ENCODE measurements at places on chromosomes 1 and 21. TPM values are rescaled to one million over a fixed set of nuclear protein-coding genes. Genes with fewer than 3 reads are reported as not detected.

CFAP107 gene
- not detected for total RNA-seq

MXRA8 gene
- 41.9 TPM for total RNA-seq

ECE1 gene
- total RNA-seq = 131 TPM

FAM89A gene
- 11.3 TPM for total RNA-seq

ARHGAP30 gene
- 12.1 TPM for total RNA-seq

OR2M3 gene
- not detected for total RNA-seq

LCE3E gene
- total RNA-seq = not detected

TRIM46 gene
- total RNA-seq = 1.6 TPM

FMO1 gene
- 0.18 TPM for total RNA-seq

NBPF6 gene
- not detected for total RNA-seq

THEM5 gene
- not detected for total RNA-seq

TACSTD2 gene
- total RNA-seq = 549 TPM

CCDC30 gene
- total RNA-seq = 8.9 TPM

OR2T2 gene
- total RNA-seq = not detected

MR1 gene
- total RNA-seq = 54.4 TPM

RAVER2 gene
- total RNA-seq = 11.5 TPM

STUM gene
- total RNA-seq = 2.8 TPM

GIPC2 gene
- total RNA-seq = 3.1 TPM

SV2A gene
- 5.5 TPM for total RNA-seq

GRCh38 chr1:203065191-203065590 is 20.6 kb downstream of the MYOG start:
- no peak for DNase-seq

DNA sequence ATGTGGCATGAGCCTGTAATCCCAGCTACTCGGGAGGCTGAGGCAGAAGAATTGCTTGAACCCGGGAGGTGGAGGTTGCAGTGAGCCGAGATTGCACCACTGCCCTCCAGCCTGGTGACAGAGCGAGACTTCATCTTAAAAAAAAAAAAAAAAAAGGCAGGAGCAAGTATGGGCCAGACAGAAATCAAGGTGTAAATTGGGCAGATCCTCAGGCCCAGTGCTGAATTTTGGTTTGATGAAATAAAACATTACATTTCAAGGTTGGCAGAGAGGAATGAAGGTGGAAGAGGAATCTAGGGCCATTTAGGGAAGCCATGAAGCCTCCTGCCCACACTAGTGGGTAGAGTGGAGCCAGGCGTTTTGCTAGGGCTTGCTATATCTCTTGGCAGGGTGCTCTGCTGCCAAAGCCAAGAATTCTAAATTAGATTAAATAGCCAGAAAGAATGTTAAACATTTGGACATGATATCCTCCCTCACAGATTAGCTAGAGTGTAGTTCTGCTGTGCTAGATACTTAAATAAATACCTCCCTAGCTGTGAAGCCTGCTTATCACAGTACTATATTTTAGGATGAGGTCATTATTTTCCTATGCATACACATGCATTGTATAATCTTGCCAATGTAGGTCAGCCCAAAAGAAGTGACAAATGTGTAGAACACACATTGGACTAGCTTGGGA is 16.6 kb upstream of the LGALS8 start:
- no peak for DNase-seq

- no peak for DNase-seq
Measured at GRCh38 chr1:43052786-43053439, 94.2 kb upstream of the SLC2A1 start.

GRCh38 chr21:42358261-42358660 is 7.5 kb upstream of the TFF2 start:
- no peak for DNase-seq

DNA sequence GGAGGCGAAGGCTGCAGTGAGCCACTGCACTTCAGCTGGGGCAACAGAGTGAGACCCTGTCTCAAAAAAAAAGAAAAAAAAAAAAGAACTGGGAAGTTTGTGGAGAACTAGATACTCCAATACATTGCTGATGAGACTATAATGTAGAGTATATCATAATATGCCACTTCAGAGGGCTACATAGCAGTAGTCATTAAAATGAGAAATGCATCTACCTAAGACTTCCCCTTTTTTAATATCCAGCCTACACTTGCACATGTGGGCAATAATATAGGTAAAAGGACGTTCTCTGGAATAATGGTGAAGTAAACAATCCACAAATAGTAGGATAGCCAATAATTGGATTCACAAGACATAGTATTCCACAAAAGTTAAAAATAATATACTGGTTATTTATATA is 311.0 kb downstream of the HLX start:
- DNase-seq = no peak

DNA sequence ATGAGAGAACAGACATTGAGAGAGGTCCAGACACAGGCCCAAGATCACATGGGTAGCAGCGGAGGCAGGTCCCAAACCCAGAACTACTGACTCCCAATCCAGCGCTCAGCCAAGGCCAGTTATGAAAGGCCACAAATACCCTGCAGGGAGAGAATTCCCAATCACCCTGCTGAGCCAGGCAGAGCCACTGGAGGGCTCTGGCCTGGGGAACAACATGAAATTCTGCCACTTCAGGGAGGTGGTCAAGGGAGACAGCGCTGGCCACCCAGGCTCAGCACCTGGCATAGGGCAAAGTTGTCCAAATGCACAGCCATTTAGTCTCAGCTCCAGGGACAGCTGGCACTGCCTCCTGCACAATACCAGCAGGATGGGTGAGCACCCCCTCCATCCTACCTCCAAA is 27.5 kb downstream of the SLC9A1 start:
- DNase-seq = no peak

- no peak for DNase-seq
Measured at GRCh38 chr1:166738140-166738539, 101.1 kb upstream of the POGK start.

DNA sequence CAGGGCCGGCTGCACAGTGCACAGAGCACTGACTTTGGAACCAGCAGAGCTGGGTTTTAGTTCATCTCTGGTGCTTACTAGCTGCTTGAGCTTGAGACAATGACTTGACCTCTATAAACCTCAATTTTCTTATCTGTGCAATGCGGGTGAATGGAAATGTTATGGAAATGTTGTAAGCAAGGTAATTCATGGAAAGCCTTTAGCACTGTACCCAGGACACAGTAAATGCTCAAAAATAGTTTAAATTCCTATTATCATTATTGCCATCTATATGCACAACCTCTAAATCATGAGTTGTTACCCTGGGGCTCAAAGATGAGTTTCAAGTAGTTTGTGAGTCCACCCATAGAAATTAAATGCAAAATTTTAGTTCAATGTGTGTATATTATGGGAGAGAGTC is 99.5 kb downstream of the CSMD2 start:
- DNase-seq = no peak

- peak; percentile 73 for DNase-seq
Measured at GRCh38 chr1:156608036-156608674, 6.9 kb upstream of the GPATCH4 start.

- no peak for DNase-seq
Measured at GRCh38 chr21:45228171-45228641, 59.5 kb downstream of the POFUT2 start.

GRCh38 chr21:25561668-25562641 is 45.3 kb downstream of the MRPL39 start:
- DNase-seq = peak; percentile 65

DNA sequence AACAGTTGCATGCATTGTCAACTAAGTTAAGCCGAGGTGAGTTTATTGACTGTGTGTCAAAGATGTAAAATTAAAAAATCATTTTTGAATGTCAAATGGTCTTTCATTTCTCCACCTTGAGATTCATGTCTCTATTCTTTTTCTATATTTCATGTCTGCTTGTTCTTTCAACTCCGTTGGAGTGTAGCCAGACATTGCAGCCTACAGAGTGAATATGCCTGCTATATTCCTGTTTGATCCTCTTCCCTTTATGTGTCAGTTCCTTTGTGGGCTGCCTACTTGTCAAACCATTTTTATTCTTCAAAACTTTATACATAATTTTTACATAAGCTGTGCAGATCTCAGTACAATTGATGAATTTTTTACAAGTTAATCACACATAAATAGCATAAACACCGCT is 1325.8 kb upstream of the PRMT6 start:
- no peak for DNase-seq

DNA sequence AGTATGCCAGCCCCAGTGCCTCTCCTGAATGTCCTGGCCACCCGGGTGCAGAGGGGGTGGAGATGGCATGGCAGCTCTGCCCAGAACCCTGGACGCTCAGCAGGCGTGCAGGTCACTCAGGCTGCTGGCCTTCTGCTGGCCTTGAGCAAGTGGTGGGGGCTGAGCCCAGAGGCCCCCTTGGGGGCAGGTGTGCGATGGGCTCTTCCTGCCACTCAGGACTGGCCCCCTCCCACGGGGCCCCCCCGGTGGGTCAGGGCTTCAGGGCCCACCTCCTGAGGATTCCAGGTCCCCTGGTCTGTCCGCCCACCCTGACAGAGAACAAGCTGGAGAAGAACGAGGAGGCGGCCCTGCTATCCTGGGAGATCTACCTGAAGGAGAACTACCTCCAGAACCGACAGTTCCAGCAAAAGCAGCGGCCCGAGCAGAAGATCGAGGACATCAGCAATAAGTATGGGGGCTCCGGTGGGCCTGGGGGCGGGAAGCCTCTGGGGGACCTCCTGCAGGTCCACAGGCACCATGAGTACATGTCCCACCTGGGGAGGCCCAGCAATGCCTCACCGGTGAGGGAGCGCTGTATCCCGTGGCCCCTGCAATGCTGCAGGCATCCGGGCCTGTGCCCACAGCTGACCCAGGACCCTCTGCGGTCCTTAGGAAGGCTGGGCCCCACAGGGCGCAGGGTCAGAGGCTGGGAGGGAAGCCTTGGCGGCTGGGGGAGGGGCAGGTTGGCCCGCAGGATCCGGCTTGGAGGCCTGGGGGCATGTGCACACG is 37.0 kb upstream of the LRRC3 start:
- peak; percentile 34 for DNase-seq

- DNase-seq = no peak
Measured at GRCh38 chr1:173914366-173914871, 2.7 kb downstream of the SERPINC1 start.

GRCh38 chr1:197319631-197320030 is 51.6 kb downstream of the CRB1 start:
- DNase-seq = no peak

DNA sequence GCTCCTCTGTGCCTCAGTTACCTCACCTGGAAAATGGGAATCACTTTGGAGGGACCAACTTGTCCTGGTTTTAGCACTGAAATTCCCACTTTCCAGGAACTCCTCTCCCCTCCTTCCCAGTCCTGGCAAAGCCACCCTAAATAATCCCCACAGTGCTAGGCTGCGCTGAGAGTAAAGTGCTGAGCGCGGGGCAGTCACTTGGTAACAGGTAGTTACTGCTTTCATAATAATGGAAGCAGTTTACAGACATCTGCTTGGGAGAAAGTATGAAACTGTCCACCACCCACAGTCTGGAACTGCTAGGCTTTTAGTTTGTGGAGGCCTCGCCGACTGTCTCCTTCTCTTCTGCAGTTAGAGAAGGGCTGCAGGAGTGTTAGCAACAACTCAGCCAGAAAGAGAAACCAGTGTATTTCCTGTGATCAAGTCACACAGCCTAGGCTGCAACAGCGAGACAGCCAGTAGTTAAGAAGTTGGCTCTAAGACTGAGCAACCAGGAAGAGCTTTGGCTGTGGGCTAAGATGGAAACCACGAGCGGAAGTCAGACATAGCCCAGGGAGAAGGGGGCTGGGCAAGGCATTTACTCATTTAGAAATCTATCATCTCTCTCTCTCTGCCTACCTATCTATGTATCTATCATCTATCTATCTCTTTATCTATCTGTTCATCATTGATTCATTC is 30.8 kb upstream of the ABCG1 start:
- DNase-seq = peak; percentile 49

GRCh38 chr1:160186246-160186645 is 4.1 kb upstream of the CASQ1 start:
- no peak for DNase-seq

- no peak for DNase-seq
Measured at GRCh38 chr1:98965394-98965793, 39.3 kb downstream of the PLPPR5 start.

GRCh38 chr1:229310833-229311232 is 32.0 kb downstream of the CCSAP start:
- no peak for DNase-seq

DNA sequence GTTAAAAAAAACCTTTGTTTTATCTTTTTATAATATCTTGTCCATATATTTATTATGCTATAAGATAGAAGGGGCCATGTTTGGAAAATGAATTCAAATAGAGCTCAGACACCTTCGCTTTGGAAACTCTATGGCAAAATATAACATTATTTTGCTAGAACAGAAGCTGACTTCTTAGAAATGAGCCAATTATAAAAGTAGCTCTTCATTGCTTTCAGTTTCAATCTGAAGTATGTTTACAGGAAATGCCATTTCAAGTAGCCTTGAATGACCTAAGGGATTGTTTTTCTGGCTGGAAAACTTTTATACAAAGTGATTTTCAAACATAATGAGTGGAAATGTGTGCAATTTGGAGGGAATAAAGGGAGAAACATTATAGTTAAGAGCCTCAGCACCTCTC is 37.8 kb upstream of the GBP5 start:
- DNase-seq = no peak

DNA sequence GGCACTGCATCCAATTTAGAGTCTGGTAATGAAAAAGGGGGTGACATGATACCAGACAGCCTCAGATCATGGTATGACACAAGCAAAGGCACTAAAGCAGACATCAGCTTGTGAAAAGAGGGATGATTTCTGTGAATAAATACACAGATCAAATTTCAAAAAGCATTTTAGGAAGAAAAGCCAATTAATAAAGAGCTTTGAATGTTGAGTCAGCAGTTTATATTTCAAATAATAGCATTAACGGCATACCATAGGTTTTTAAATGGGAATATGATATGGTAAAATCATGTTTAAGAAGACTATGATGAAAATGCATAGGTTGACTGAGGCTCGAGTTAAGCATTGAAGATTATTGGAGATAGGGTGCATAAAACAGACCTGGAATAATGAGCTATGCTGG is 13.5 kb downstream of the KCNT2 start:
- no peak for DNase-seq

GRCh38 chr1:153670257-153670858 is 435 bp downstream of the ILF2 start:
- DNase-seq = no peak

DNA sequence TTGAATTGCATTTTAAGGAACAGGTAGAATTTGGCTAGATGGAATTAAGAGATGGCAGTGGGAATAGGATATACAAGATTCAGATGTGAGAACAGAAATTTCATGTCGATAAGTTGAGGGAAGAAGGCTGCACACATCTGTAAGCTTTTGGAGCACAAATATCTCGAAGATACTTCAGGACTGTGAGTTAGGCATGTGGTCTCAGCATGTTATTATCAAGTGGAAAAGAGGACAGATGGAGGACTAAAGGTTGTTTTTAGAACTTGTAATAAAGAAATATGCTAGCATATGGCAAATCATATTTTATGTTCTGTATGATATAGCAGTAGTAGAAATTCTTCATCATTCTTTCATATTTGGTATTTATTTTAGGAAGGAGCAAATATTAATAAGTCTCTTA is 61.5 kb downstream of the KIF1B start:
- DNase-seq = no peak
